B cell (primary cell): ENCODE measurements at places on chromosomes 4 and X. TPM values are rescaled to one million over a fixed set of nuclear protein-coding genes. Genes with fewer than 3 reads are reported as not detected.

The PCDH19 gene
- total RNA-seq, result not detected in 2 replicates

The LRP2BP gene
- 1.6 and 1.7 TPM in 2 replicates for total RNA-seq

The MAGEA3 gene
- not detected in 2 replicates for total RNA-seq

The DCAF12L1 gene
- not detected in 2 replicates for total RNA-seq

The PGRMC2 gene
- 30.7 and 30.9 TPM in 2 replicates for total RNA-seq

The FAM184B gene
- not detected in 2 replicates for total RNA-seq

The TXK gene
- 0.79 and 2.5 TPM in 2 replicates for total RNA-seq

The LAMTOR3 gene
- total RNA-seq, result 18.0 and 20.1 TPM in 2 replicates

The AADAT gene
- not detected in 2 replicates for total RNA-seq

The ARHGEF38 gene
- total RNA-seq, result not detected in 2 replicates

The NXF2B gene
- not detected in 2 replicates for total RNA-seq

The FAM53A gene
- total RNA-seq, result 1.8 and 4.2 TPM in 2 replicates

The ZNF157 gene
- 0.99 and 1.1 TPM in 2 replicates for total RNA-seq

The FGFR3 gene
- not detected in 2 replicates for total RNA-seq

The GATA1 gene
- not detected in 2 replicates for total RNA-seq

The ATP8A1 gene
- 51.8 and 54.3 TPM in 2 replicates for total RNA-seq

The GALNTL6 gene
- 0.34 and 0.99 TPM in 2 replicates for total RNA-seq

GRCh38 chr4:132506568-132506967, 642.5 kb upstream of the PCDH10 start:
- DNase-seq, result no peak

DNA sequence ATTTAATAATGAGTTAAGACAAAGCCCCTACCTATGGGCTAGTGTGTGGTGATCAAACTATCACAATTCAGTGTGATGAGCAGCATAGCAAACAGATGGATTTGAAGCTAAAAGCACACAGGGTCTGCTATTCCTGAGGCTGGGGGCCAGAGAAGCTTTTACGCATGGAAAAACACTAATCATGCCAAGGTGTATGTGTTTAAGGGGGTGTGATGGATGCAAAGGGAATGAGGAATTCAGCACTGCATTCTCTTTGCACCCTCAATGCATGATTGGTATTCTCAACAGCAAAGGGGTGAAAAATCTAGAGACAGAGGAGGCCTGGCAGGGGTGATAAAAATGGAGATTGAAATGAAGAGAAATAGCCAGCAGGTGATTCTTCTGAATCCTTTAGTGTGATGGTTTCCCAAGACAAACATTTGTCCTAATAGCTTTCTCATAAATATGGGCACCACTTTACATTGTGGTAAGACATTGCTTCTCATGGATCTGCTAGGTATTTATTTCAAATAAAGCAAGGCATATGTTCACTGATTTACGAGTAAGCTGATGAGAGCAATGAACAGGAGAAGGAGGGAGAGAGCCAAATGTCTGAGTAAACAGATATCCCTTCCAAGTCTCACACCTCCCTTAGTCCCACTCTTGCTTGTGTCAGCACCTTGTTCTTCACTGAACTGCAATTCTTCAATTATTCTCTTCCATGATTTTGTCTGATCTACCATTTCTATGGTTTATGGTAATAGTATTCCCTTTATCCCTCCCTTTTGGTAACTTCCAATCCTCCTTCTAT, 15.7 kb downstream of the C1QTNF7 start:
- no peak for DNase-seq

DNA sequence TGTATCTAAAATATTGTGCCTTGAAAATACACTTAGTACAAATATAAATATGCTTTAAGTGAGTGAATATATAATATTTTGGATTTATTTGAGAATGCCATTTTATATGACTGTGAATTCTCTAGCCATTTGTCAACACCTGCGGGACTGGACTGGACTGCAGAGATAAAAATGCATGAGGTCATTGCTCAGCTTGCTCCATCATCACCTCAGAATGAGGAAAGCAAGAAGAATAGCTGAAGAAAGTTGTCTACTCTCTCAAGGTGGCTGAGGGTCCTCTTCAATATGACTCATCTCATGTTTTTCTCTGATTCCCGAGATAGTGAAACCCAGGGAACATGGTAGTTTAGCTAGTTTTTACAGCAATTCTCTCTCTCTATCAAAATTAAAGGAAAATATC, 732.5 kb upstream of the AGA start:
- no peak for DNase-seq

DNA sequence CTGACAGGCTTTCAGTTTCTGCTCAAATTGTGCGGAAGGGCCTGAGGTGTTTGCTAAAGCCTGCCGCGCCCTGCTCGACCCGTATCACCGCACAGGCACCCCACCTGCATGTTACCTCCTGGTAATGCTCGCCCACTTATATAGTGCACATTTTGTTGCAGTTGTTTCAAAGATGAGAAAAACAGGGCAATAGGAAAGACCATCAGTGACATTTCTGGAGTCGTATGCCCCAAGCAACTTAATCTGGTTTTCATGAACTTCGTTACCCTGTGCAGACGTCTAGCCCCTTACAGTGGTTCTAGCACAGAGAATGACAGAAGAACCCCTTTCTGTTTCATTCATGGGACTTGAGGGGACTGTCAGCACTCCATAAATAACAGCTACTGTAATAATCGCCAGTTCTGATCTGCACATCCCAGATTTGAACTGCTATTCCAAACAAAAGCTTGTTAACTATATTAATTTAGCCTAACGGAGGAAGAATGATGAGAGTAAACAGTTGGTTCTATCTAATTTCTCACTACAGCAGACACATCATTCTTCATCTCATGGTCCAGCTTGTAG, 940 bp upstream of the DCTD start:
- no peak for DNase-seq

GRCh38 chr4:17493619-17494018, 18.3 kb downstream of the QDPR start:
- no peak for DNase-seq

DNA sequence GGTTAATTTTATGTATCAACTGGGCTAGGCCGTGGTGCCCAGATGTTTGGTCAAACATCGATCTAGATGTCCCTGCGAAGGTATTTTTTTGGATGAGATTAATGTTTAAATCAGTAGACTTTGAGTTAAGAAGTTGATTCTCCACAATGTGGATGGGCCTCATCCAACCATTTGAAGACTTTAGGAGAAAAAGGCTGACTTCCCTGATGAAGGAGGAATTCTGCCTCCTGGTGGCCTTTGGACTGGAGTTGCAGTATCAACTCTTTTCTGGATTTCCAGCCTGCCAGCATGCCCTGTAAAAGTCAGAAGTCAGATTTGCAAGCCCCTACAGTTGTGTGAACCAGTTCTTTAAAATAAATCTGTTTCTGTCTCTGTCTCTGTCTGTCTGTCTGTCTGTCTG, 91.4 kb downstream of the STK32B start:
- peak; percentile 9 for DNase-seq

DNA sequence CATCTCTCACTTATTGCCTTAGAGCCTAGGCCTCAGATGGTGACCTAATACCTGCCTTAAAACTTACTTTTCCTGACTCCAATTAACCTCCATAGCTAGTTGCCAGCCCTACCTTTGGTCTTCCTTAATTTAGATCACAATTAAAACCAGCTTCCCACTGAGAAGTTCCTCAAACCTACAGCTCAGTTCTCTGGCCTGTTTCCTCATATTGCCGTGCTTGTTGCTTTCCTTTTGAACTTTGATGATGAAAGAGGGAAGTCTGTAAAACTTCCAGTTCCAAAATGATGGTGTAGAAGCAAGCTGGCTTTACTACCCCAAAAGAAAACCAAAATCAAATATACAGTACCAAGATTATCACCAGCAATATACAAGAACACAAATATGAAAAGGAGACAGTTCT, 28.9 kb upstream of the CAMK2D start:
- no peak for DNase-seq

GRCh38 chr4:184617600-184618196, 31.5 kb downstream of the CASP3 start:
- DNase-seq, result no peak

- DNase-seq, result no peak
These were observed 61.6 kb downstream of the STX18 start for GRCh38 chr4:4480205-4480604.

DNA sequence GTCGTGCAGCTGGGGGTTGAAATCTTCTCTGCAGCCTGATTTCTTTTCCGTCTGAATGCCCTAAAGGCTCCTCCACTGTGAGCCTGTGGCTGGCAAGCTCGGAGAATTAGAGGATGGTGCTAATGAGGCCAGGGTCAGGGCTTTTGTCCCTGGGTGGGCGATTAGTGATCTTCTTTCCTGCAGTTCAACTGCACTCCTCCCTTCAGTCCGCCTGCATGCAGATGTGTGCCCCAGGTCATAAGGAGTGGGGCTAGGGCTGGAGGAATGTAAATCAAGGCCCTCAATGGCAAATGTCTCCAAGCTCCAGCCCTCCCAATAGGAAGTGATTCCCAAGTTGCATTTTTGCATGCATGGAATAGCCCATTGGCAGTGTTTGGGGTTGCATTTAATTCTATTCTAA, 405.0 kb downstream of the AFF2 start:
- DNase-seq, result no peak

DNA sequence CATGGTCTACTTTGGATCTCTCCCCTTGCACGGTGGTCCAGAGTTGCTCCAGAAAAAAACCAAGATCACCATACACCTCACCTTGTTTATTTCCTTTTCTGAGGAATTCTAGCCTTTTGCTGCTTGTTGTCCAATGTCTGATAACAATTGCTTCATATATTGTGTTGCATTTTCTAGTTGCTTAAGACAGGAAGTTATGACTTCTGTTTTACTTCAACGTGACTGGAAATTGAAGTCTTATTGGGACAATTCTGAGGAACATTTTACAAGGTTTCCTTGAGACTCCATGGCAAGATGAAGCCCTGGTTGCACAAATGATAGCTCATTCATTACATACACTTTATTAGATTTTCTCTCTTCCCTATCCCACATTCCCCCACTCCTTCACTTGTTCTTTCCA, 5.2 kb downstream of the CXCL1 start:
- DNase-seq, result no peak

GRCh38 chr4:48149827-48150370, 15.8 kb upstream of the TXK start:
- DNase-seq, result no peak

DNA sequence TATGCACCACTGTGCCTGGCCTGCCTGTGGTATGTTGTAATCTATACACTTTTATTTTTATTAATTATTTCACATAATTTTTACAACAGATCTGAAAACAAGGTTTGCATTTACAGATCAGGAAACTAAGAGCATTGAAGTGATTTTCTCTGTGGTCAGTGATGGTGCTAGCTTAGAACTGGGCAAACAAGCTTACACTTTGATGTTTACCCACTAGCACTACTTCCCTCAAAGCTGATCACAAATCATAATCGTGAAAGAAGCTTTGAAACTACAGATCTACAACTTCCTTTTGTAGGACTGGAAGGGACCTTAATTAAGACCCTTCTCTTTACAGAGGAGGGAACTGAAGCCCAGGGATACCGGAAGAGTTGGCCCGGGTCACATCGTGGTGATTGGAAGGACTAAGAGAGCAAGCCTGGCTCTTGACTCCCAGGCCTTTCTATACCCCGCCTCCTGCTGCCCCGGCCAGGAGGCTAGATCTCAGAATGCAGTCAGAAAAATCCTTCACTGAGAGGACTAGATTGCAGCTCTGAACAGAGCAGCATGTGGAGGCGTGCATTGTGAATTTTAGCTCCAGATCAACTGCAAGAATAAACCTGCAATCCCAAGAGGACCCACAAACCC, 93.7 kb upstream of the ZNF827 start:
- DNase-seq, result peak; percentile 31

DNA sequence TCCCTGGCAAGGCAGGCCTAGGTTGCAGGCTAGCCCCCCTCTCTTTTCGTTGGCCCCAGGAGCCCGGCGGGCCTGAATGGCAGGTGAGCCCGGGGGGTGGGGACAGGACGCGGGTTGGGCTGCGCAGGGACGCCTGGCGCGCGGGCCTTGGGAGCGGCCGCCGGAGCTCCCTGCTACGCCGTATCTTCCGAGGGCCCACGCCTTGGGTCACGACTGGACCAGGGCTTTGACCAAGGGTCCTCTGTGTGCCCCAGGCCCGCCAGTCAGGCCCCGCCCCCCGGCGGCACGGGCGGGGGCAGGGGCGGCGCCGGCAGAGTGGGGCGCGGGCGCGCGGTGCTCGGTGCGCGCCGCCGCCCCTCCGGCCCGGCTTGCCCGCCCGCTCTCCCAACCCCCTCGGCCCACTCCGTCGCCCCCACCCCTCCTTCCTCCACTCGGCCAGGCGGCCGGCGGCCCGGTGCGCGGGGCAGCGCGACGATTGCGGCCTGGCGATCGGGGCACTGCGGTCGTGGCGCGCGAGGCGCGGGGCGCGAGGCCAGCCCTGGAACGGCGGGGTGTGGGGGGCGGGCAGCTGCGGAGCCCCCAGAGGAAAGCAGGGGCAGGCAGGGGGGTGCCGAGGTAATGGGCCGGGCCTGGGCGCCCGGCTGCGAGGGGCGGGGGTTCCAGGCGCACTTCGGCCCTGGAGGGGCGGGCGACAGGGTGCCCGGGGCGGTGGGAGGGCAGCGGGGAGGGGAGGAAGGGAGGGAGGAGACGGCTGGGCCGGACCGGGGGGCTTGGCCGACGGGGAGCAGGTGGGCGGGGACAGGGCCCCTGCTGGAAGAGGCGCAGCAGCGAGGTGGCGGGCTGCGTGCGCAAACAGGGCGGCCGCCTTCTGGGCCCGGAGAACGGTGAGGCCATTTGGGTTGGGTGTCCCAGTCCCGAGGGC, at the start of gene PRRG3:
TSS of gene PRRG3 (plus strand) at position 798 of the 922 bp plus-strand sequence. CDS start 3,357 bp downstream, outside the sequence.
- DNase-seq, result no peak

GRCh38 chrX:121308276-121308805, 260.9 kb downstream of the GLUD2 start:
- DNase-seq, result no peak
